ENCODE measurements at places on chromosomes 2 and 18.

DNA sequence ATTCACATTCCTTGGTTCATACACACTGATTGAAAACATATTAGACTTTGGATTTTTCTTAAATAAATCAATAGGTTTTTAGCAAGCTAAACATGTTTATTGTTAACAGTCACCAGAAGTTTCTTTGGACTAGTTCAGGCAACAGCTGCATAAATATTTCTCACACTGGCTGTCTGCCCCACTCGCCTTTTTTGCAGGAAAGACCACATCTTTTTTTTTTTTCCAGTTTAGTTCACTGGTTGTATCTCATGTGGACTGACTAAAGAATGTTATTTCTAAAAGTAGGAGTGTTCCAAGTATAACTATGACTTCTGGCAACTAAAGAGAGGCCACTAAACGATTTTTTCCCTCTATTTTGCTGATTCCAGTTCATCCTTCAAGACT, 31.1 kb downstream of the SLC40A1 start:
- peak; percentile 75 for DNase-seq

GRCh38 chr18:43879415-43879814, 602.1 kb upstream of the SYT4 start:
- DNase-seq, result no peak

- no peak for DNase-seq
These were observed 187.8 kb upstream of the ERBB4 start for GRCh38 chr2:212726403-212726802.

DNA sequence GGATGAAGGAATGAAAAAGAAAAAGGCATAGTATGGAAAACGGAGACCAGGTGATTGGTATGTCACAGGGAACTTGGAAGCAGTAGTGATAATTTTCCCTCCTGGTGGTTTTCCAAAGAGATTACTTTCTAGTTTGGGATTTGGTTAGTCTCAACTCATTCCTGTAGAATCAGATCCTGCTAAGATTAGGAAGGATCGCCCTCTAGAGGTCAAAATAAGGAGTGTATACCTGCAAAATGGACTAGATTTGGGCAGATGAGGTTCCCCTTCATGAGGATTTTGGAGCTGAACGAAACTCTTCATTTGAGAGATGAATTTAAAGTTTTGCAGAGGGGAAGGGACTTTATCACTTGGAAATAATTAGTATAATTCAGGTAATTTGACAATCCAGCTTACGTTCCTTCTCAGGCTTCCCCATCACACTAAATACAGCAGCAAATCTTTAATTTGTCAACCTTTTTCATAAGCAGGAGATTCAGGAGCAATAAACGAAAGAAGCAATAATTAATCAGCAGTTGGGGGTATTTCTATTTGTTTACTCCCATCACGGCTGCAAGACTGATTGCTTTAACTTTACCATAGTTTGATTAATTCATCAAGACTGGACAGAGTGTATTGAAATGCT, 65.2 kb downstream of the CCDC195 start:
- peak; percentile 40 for DNase-seq

- no peak for DNase-seq
These were observed 96.8 kb downstream of the UNC80 start for GRCh38 chr2:209868271-209868994.

DNA sequence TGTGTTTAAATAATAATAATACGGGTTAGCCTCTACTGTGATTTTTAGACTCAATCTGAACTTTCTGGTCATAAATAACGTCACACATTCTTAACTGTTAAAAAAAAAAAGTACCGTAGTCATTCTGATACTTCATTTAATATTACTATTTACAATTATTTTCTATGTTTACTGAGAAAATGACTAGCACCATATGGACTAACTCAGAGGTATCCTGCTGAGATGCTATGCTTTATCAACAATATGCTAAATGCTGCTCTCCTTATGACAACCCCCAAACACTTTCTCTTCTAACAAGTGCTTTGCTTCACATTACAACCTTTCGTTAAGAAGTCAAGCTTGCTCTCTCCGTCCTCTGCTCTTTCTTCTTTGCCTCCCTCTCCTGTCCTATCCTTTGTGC, 182.1 kb downstream of the AFF3 start:
- no peak for DNase-seq

DNA sequence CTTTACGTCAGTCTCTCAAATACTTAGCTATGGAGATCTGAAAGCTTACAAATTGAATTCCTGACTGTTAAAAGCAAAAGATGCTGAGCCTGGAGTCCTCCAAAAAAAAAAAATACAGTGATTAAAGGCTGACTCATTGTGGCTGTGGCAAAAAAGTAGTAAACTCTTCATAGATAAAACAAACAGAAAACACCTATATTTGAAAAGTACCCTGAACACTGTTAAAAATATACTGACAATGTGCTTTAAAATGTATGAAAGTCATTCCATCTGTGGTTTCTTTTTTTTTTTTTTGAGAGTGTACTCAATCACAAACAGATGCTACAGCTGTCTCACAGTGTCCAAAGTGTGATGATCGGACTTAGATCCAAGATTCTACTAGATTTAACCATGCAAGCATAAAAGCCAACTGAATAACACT, 267.6 kb upstream of the CYP26B1 start:
- peak; percentile 14 for DNase-seq

GRCh38 chr18:63000839-63001238, 285.5 kb downstream of the PHLPP1 start:
- DNase-seq, result no peak

- no peak for DNase-seq
These were observed 69.0 kb upstream of the DDX18 start for GRCh38 chr2:117745537-117745936.

- no peak for DNase-seq
These were observed 34.8 kb upstream of the SMIM21 start for GRCh38 chr18:75462178-75462832.

GRCh38 chr2:210475706-210476105, 853 bp downstream of the LANCL1 start:
- DNase-seq, result no peak
